ENCODE measurements at places on chromosomes 1 and 21.

DNA sequence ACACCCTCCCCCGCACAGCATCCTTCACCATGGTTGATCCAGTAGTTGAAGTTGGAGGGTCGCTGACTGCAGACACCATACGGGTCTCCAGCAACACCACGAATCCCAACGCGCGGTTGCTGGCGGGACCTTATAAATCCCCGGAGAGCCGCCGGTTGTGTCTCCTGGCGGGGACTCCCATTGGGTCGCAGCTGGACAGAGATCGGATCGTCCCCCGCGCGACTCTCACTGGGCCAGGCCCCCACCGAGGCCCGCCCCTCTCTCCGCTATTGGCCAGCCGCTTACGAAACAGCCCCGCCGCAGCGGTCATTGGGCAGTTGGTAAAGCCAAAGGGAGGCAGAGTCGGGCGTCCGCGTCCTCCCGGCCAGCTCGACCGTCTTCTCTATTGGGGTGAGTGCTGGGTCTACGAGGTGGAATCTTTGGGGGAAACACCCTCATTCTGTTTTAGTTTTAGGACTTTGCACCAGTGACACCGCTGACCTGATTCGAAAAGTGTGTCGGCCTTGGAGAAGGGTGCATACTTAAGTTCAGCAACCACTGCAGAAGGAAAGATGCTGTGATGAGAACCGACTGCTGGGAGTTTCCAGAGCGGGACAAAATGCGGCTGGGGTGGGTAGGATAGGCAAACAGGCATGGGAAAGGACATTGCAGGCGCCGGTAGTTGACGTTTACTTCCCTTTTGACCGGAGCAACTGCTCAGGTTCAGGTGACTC lies 27.4 kb downstream of the RABIF start:
- no peaks in the 10 kb centered on the region for H3K27me3 ChIP-seq
- peak; percentile 78 for DNase-seq
- H3K36me3 ChIP-seq: peaks cover 19% of the 10 kb centered on the region
- H3K4me3 ChIP-seq: peak overlapping the region; percentile 92
- H3K4me1 ChIP-seq: peaks cover 8% of the 10 kb centered on the region
- H3K27ac ChIP-seq: peak overlapping the region; percentile 91

DNA sequence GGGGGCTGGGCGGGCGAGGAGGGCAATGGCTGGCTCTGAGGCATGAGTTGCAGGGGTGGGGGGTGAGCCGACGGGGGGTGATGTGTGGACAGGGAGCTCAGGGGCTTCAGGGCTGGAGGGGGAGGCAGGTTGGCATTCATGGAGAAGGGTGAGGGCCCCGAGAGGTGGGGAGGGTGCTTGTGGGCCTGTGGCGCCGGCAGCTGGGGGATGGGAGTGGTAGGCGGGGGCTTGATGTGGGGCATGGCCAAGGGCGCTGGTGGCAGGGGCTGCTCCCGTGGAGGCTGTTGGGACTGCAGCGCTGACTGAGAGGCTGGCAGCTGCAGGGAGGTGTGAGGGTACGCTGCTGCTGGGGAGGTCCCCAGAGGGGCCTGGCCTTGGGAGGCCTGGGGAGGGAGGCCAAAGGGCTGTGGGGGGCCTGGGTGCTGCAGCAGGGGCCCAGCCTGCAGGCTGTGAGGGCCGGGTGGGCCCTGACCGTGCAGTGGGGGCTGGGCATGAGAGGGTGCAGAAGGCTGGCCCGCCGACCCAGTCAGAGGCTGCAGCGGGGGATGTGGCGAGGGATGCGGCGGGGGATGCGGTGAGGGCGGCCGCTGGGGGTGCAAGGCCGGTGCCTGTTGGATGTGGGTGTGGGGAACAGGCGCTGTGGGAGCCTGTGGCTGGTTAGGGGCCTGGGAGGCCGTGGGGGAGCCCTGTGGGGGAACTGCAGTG lies 42.7 kb downstream of the SLC45A1 start:
- H3K27ac ChIP-seq: no peak overlapping the region
- peaks cover 71% of the 10 kb centered on the region for H3K36me3 ChIP-seq
- no peaks in the 10 kb centered on the region for H3K4me1 ChIP-seq
- H3K4me3 ChIP-seq: no peak overlapping the region

DNA sequence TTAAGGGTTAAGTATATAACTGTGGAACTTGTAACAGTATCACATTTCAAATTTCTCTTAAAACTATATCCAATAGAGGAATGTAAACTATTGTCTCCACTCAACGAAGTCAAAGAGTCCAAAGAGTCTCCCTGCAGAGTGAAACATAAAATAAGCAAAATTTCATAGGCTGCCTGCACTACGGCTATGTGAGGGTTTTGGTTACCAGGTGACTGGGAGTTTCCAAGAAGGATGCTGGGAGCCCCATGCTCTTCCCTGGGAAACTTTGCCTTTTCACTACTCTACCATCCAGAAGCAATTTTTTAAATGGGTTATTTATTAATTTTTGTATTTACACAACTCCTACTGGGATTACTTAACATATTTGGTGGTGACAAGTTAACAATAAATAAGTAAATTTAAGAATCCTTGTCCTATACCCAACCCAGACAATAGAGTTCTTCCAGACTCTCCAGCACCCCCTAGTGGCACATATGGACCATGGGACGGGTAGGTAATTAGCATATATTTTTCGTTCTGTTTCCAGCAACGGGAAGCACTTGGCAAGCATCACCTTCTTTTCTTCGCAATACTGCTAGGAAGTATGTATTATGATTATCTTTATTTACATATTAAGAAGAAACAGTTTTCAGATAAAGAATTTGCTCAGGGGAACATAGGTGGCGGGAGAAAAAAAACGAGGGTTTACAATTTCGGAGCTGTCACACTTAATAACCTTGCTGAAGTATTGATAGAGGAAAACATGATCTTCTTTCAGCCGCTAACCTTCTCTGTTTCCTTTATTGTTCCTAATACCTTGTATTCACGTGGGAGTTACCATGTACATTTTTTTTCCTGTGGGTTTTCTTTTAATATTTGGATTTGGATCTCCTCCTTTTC lies 3.5 kb downstream of the FMO2 start:
- no peak overlapping the region for H3K27ac ChIP-seq
- H3K27me3 ChIP-seq: no peaks in the 10 kb centered on the region
- no peaks in the 10 kb centered on the region for H3K4me1 ChIP-seq
- H3K4me3 ChIP-seq: no peak overlapping the region
- peak; percentile 63 for DNase-seq

DNA sequence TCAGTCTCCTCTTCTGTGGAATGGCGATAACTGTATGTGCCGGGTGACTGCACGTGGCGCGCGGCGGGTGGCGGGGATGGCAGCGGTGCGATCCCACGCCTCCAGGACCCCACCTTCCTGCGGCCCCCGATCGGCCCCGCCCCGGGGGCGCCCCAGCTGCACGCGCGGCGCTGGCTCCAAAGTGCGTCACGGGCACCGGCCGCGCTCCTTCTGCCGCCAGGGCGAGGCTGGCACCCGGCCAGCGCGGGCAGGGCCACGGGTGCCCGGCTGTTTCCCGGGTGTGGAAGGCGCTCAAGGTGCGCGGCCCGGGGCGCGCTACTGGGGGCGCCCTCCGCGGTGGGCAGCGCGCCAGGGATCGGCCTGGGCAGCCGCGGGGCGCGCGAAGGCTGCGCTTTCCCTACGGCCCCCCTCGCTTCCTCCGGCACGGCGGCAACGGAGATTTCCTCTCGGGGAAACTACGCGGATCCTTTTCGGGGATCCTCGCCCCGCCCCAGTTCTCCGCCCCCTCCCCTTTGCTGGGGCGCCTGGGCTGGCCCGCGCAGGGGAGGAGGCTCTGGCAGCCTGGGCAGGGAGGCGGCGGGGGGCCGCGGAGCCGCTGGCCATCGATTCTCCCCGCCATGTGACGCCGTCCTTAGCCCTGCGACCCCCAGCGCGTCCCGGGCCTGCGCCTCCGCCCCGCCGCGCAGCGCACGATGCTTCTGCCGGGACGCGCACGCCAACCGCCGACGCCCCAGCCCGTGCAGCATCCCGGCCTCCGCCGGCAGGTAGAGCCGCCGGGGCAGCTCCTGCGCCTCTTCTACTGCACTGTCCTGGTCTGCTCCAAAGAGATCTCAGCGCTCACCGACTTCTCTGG lies at the start of gene EVA1C:
Gene EVA1C (plus strand): TSS at position 545 of the 853 bp plus-strand sequence. CDS start 148 bp downstream, at position 693.
- no peak for DNase-seq
- H3K27me3 ChIP-seq: peaks cover 57% of the 10 kb centered on the region
- H3K4me1 ChIP-seq: peaks cover 11% of the 10 kb centered on the region
- H3K27ac ChIP-seq: no peak within 1 kb of the TSS

DNA sequence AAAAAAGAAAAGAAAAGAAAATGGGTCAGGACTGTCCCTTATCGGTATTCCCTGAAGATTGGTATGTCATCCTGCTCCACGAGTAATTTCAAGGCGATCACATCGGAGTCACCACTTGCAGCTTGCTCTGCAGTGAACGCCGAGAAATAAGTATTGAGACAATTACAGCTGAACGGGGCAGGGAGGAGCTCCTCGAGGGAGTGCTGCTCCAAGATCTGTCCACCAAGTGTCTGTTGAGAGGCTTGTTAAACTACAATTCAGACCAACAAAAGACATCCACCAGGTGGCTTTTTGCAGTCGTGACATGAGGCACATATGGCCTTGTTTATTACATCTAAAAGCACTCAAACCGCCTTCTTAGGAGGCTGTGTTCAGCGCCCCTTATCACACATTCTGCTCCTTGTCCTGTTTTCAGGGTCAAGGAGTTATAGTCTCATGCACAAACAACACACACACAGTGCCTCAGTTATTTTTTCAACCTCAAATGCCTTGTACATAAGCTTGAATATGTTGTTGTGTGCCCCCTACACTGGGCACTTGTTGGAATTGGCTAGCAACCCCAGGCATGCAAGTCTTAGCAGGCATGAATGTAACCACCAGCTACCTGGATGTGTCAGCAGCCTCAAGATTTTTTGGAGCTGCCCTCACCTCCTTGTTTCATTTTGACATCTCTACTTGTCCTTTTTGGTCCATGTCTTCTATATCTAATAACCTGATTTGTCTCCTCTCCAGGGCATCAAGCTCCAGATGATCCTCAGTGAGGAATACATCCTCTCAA lies 13.0 kb upstream of the CD48 start:
- no peak for DNase-seq
- no peaks in the 10 kb centered on the region for H3K4me1 ChIP-seq
- H3K27ac ChIP-seq: no peak overlapping the region
- no peak overlapping the region for H3K4me3 ChIP-seq

DNA sequence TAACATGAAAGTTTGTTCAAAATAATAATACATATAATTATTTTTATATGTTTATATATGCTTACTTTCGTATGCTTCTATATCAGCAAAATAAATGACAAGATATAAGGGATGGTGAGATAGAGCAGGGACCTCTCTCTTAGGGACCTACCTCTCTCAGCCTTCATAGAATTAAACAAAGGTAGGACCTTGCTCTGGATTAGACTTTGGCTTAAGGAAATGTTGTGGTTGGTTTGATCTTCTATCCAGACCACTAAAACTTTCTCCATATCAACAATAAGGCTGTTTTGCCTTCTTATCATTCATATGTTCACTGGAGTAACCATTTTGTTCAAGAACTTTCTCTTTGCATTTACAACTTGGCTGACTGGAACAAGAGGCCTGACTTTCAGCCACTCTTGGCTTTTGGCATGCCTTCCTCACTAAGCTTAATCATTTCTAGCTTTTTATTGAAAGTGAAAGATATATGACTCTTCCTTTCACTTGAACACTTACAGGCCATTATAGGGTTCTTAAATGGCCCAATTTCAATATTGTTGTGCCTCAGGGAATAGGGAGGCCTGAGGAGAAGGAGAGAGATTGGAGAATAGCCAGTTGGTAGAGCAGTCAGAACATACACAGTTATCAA lies 14.4 kb downstream of the FRRS1 start:
- H3K4me1 ChIP-seq: no peaks in the 10 kb centered on the region
- H3K27ac ChIP-seq: no peak overlapping the region
- H3K4me3 ChIP-seq: no peak overlapping the region
- H3K36me3 ChIP-seq: no peaks in the 10 kb centered on the region

DNA sequence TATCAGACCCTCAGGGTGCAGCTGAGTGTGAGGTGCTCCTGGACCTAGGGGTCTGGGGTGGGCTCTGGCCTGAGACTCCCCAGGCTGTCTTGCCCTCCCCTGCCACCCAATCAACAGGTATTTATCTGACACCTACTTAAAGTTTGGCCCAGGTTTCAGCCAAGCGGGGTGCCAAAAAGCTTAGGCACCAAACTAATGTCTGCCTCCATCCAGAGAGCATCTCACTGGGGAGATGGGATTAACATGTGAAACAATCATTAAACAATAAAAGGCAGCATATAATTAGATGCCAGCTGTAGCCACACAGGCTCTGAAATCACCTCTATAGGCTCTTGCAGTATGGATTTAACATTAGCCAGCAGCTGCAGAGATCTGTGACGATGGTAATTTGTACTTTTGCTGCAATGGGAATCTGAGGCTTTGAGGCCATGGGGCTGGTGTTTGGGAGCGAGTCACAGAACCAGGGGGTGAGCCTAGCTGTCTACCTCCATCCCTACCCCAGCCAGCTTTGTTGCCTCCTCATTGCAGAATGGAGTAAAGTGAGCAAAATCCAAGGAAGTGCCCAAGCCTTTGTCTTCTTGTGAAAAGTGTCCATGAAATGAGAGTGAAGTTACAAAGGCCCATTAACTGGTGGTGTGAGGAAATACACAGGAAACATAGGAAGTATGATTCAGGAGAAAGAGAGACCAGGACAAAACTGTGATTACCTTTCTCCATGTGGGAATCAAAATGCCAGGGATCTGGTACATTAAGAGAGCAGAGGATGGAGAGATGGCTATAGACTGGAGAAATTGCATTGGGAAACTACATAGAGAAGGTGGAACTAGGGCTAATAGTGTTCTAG lies 36.1 kb downstream of the EIF2D start:
- H3K4me3 ChIP-seq: no peak overlapping the region
- H3K36me3 ChIP-seq: no peaks in the 10 kb centered on the region
- H3K27me3 ChIP-seq: no peaks in the 10 kb centered on the region
- no peak overlapping the region for H3K27ac ChIP-seq
- H3K4me1 ChIP-seq: no peaks in the 10 kb centered on the region

DNA sequence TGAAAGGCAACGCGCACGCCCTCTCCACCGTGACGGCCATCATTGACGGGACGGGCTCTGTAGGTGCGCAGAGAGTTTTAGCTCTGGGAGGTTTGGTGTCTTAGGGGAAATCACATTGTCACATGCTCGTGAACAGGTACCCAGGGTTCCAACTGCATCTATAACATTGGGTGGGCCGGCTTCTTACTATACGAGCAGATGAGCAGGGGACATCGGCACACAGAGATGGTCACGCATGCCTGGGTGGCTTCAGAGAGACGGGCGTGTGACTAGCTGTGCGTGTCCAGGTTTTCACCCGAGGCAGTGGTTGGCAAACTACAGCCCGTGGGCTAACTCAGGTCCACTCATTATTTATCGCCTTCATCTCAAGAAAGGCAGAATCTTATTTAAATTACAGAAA lies 54.7 kb downstream of the SLC37A1 start:
- DNase-seq: no peak
- no peak overlapping the region for H3K4me3 ChIP-seq
- H3K27ac ChIP-seq: no peak overlapping the region
- H3K4me1 ChIP-seq: no peaks in the 10 kb centered on the region
- no peaks in the 10 kb centered on the region for H3K27me3 ChIP-seq

DNA sequence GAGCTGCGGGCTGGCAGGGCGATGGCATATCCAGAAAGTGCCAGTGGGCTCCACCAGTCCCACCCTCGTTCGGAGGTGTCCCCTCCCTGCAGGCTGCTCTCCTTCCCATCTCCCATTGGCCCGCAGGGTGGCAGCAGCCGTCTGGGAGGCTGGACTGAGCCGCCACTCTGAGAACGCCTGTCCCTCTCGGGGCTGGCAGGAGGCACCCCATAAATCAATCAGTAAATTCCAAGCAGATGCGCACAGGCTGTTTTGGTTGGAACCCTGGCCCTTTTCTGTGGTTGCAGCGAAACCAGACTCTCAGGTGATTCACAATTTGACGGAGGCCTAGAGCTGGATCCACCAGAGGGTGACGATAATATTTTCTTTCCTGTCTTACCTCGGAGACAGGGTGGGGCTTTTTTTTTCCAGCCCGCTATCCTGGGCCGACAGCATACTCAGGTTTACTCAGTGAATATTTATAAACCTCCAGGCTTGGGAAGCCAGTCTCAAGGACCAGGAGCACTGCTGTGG lies 99.7 kb downstream of the GLIS1 start:
- no peak overlapping the region for H3K27ac ChIP-seq
- H3K4me3 ChIP-seq: no peak overlapping the region
- peaks cover 4% of the 10 kb centered on the region for H3K4me1 ChIP-seq
- H3K27me3 ChIP-seq: no peaks in the 10 kb centered on the region

All from H1 (cell line).